ENCODE measurements at places on chromosomes 3 and 15.
A peak's percentile ranks its signal among the peaks of the same experiment; 100 is the strongest.

DNA sequence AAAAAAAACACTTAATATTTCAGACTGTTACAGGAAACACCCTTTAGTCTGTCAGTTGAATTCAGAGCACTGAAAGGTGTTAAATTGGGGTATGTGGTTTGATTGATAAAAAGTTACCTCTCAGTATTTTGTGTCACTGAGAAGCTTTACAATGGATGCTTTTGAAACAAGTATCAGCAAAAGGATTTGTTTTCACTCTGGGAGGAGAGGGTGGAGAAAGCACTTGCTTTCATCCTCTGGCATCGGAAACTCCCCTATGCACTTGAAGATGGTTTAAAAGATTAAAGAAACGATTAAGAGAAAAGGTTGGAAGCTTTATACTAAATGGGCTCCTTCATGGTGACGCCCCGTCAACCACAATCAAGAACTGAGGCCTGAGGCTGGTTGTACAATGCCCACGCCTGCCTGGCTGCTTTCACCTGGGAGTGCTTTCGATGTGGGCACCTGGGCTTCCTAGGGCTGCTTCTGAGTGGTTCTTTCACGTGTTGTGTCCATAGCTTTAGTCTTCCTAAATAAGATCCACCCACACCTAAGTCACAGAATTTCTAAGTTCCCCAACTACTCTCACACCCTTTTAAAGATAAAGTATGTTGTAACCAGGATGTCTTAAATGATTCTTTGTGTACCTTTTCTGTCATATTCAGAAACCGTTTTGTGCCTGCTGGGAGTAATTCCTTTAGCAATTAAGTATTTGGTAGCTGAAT, 17.9 kb downstream of the TMEM43 start:
- DNase-seq, result peak; percentile 68

DNA sequence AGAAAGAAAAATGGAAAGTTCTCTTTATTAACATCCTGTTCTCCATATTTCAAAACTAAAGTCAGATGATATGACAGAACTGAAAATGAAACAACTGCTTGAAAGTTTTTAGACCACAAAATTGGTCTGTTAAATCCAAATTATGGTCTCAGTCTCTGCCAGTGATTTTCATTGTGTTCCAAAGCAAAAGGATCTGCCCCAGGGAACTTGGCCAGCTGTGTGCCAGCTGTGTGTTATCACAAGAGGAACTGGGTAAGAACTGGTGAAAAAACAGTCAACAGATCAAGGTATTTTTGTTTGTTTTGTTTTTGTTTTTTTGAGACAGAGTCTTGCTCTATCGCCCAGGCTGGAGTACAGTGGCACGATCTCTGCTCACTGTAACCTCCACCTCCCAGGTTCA, 323.3 kb downstream of the CTNNB1 start:
- DNase-seq, result no peak

GRCh38 chr3:49658711-49659110, 15.4 kb upstream of the APEH start:
- no peak for DNase-seq

DNA sequence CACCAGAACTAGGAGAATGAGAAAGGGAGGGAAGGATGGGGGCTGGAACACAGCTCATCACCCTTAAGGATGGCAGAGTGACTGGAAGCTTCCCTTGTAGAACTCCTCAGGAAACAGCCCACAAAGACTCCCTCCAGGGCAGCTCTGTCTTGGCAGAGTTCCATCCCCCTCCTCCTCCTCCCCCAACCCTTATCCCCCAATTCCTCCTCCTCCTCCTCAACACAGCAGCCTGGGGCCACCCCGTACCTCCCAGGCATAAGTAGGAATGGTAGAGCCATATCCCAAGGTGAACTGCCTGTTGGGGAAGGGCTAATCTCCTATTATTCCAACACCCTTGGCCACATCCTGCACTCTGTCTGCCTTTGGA, 38.8 kb downstream of the ADCY5 start:
- no peak for DNase-seq

- DNase-seq, result no peak
These were observed 22.8 kb upstream of the ELP6 start for GRCh38 chr3:47536221-47536891.

DNA sequence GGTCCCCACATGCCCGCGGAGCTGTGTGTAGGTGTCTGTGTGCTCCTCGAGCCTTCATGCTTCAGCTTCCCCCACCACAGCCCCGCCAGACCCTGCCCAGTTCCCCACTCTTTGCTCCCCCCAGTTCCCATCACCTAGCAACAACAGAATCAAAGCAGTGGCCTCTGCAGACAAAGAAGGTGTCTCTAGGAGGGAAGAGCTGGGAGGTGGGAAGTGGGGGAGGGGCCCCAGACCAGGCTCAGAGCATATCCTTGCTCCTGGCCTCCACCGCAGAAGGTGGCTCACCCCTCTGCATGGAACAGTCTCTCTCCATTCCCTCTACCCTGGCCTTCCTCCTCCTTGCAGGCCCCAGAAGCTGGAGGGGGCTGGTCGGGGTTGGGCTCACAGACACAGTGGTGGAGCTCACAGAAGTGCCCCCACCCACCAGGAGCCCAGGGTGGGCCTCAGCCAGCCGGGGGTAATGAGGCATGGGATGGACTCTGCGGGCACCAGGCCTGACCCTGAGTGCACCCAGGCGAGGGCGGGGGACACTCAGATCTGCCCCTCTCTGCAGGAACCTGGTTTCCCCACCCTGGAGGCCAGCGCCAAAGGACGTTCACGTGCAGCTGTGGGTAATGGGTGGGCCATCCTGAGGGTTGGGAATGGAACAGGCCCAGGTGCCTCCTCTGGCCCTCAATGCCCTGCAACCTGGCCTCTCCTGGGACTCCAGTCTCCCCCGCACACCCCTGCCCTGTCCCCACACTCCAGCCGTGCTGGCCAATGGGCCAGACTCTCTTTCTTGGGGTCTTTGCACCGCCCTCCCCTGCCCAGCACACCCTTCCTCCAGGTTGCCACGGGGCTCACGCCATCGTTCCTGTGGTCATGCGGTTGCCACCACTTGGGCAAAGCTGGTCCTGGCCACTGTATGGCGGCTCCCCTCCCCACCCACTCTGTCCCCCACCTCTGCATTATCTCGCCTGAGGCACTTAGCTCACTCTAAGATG, 53.4 kb downstream of the TPRA1 start:
- no peak for DNase-seq

DNA sequence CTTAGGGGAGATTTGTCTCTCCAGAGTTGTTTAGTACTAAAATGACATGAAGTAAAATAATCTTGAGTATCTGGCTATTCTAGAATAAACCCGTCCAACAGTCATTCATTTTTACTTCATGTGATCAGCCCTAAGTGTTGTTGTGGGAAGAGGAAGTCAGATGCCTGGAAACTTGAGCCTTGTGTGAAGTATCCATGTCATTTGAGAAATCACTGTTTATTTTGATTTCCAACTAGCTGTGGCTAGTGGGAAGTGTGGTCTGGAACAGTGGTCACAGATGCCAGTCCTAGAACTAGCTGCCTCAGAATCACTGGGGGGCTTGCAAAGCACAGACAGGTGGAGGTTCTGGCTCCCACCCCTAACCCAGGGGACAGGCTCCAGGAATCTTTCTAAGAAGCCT, 77.7 kb upstream of the LIMD1 start:
- DNase-seq, result no peak

DNA sequence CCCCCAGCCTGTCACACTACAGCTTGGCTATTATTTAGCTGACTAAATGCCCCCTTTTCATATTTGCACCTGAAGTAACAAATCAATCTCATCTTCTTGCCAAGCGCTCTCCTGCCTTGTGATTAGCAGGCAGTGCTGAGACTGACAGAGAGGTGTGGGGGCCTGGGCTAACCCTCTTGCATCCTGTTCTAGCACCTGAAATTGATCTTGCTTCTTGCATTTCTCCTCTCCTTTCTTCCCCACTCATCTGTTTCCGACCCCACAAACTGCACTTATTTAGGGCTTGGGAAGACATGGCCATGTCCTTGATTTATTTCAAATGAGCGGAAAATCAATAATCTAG, 309.0 kb upstream of the PROK2 start:
- DNase-seq, result no peak

DNA sequence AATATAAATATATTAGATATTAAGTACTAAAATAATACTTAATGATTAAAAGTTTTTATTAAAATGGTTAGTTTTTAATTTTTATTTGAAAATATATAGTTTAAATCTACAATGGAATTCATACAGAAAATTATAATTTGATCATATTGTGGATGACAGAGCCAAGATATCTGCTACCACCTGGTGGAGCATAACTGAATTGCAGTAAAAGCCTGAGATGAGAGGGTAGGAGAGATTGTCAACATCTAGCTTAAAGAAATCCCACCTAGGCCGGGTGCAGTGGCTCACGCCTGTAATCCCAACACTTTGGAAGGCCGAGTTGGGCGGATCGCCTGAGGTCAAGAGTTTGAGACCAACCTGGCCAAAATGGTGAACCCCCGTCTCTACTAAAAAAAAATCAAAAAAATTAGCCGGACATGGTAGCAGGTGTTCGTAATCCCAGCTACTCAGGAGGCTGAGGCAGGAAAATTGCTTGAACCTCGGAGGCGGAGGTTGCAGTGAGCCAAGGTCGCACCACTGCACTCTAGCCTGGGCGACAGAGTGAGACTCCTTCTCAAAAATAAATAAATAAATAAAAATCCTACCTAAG, 25.1 kb upstream of the CSTA start:
- peak; percentile 43 for DNase-seq

GRCh38 chr3:196609805-196610515, 29.5 kb upstream of the NRROS start:
- peak; percentile 21 for DNase-seq

DNA sequence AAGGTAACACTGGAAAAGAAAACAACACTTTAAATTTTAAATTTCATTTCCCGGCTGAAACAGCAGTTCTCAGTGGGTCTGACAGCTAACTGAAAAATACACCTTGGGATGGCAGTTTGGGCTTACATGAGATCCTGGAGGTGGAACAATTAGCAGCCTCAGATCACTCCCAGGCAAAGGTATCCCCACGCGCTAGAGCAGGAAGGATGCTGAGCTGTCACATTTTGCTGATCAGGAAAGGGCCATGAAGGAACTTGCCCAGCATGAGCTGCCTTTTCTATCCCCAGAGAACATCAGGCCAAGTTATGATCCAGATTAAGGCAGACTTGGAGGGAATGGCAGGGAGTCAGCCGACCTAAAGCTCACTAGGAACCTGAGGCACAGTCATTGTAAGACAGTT, 204.8 kb upstream of the SLC2A2 start:
- DNase-seq, result no peak

GRCh38 chr3:33658991-33659848, 58.8 kb downstream of the CLASP2 start:
- DNase-seq, result peak; percentile 24

DNA sequence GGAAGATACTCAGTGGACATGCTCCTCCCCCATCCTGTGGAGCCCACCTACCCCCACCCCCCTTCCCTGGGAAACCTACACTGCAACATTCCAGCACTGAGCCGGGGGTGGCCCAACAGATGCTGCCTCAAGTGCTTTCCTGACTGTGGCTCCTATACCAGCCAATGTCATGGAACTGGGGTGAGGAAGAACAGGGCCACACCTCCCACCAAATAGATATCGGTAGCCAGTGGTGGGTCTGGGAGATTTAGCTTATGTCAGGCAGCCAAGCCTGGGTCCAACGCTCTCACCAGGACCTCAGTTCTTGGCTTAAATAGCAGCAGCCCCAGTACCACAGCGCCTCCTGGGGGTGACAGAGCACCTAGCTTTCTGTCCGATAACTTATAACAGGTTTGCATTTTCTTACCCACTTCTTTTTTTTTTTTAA, 30.3 kb downstream of the CDC25A start:
- peak; percentile 54 for DNase-seq

- no peak for DNase-seq
These were observed 3.8 kb downstream of the INKA1 start for GRCh38 chr3:49806850-49807249.

GRCh38 chr3:183619624-183620251, 15.7 kb upstream of the KLHL24 start:
- no peak for DNase-seq

DNA sequence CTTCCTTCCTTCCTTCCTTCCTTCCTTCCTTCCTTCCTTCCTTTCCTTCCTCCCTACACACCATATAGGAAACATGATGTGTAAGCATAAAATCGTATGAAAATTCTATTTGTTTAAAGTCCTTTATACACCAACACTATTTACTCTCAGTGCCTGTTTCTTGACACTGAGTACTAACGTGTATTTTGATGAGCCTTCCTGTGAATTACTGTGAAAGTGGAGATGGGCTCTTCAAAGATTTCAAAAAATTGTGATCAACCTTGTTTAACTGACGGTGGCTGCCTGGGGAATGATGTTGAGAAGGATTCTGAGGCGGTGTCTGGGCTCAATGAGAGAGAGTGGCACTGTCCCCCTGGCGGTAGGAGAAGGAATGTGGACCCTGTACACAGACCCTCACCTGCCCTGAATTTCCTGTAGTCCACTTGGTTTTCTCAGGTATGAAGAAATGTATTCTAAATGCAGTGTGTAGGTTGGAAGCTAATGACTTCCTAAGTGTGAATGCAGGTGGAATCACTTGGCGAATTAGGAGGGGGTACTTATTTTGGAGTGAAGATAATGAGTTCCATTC, 237.9 kb downstream of the GAP43 start:
- DNase-seq, result no peak

DNA sequence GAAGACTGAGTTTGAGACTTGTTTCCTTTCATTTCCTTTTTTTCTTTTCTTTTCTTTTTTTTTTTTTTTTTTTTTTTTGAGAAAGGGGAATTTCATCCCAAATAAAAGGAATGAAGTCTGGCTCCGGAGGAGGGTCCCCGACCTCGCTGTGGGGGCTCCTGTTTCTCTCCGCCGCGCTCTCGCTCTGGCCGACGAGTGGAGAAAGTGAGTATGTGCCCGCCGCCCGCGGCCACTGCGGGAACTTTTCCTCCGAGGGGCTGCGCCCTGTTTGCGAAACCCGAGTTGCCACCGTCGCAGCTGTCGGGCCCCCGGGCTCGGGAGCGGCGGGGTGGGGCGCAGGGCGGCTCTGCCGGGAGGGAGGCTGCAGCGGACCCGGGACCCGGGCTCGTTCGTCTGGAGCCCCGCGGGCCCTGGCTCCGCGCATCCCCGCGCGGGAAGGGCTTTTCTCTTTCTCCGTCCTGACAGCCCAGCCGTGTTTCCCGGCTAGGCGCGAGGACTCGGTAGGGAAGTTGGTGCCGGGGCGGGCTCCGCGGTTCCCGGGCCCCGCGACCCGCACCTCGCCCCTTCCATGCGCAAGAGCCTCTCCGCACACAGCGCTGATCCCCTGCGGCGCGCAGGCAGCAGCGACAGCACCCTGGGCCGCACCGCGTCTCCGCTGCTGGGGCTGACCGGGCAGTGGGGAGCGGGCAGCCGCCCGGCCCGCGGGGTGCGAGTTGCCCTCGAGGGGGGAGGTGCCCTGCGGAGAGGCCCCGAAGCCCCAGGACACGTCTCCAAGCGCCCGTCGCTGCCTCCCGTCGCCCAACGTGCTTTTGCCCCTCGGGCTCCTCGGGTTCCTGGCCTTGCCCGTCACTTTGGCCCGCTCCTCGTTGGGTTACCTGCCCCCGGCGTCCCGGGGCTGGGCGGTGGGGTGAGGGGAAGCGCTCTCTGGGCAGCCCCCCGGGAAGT, 1.4 kb downstream of the IGF1R start:
- DNase-seq, result peak; percentile 55

GRCh38 chr3:46849045-46849631, 14.1 kb downstream of the MYL3 start:
- DNase-seq, result no peak

GRCh38 chr15:101100593-101101442, 151.0 kb downstream of the CHSY1 start:
- no peak for DNase-seq

- no peak for DNase-seq
These were observed 25.8 kb upstream of the POLG start for GRCh38 chr15:89360294-89360971.
